Placental pericyte (primary cell): ENCODE measurements at places on chromosomes 7 and 10. TPM values are rescaled to one million over a fixed set of nuclear protein-coding genes. Genes with fewer than 3 reads are reported as not detected.

Gene ERVW-1
- total RNA-seq: not detected in 2 replicates

Gene SAMD9L
- total RNA-seq: 6.1 and 36.1 TPM in 2 replicates

Gene PRSS37
- total RNA-seq: not detected in 2 replicates

Gene FBXL13
- 1.1 and 7.0 TPM in 2 replicates for total RNA-seq

Gene SLK
- total RNA-seq: 59.0 and 59.3 TPM in 2 replicates
